ENCODE measurements at places on chromosomes 12 and 14. TPM values are rescaled to one million over a fixed set of nuclear protein-coding genes. Genes with fewer than 3 reads are reported as not detected.

The SLC10A1 gene
- total RNA-seq = not detected

The ETFBKMT gene
- total RNA-seq = 3.8 TPM

The TBC1D30 gene
- 9.0 TPM for total RNA-seq

The SLC6A15 gene
- total RNA-seq = 50.8 TPM

The CLEC4A gene
- total RNA-seq = 2.9 TPM

The GNG2 gene
- total RNA-seq = 102 TPM

The SERPINA5 gene
- 0.89 TPM for total RNA-seq

The NTS gene
- total RNA-seq = 11.1 TPM

The SMIM41 gene
- 0.33 TPM for total RNA-seq

The SVOP gene
- 27.3 TPM for total RNA-seq

The TBK1 gene
- total RNA-seq = 51.6 TPM

The AQP6 gene
- total RNA-seq = 2.1 TPM

The ARHGEF25 gene
- 42.4 TPM for total RNA-seq

Measured in spinal cord (tissue), 10 donors.